Stimulated activated CD4-positive, alpha-beta T cell treated with anti-CD3 and anti-CD28 coated beads, Interleukin-2, amount 100 ng/mL, for 24 hours (primary cell): ENCODE measurements at places on chromosomes 6 and 20.

DNA sequence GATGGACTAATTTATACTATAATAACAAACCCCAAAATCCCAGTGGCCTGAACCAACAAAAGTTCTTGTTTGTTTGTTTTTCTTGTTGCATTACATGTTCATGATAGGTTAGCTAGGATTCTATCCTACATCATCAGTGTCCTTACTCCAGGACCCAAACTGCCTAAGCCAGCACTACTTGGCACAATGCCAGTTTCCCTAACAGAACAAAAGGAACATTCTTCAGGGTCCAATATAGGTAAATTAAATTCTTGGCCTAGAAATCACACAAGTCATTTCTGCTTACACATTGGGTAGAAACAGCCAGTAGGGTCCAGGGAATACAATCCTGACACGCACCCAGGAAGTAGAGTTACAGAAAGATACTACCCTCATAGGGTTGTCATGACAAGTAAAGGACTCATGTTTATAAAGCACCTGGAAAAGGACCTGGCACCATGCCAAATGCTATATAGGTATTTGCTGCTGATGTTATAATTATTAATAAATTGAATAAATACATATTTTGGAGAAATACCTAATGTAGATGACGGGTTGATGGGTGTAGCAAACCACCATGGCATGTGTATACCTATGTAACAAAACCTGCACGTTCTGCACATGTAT, 38.8 kb downstream of the RCAN2 start:
- no peak for DNase-seq

DNA sequence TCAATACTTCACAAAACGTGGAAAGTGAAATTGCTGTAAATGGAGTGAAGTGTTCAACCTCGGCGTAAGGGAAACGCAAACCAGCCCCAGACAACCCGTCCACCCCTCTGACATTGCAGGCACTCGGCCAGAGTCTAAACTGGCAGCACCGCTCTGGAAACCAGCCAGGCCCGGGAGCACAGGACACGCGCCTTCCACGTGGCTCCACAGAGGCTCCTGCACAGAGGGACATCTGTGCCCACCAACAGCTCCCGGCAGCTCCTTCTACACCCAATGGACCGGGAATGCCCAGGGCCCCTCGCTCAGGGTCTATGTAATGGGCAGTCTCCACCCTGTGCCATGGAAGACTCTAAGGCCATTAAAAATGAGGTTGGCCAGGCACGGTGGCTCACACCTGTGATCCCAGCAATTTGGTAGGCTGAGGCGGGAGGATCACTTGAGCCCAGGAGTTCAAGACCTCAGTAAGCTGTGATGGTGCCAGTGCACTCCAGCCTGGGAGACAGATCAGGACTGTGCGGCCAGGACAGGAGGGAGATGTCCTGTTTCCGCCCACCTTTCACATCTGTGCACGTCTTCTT, 3.4 kb upstream of the HELZ2 start:
- DNase-seq, result no peak

- no peak for DNase-seq
Measured at GRCh38 chr6:156718647-156719394, 58.4 kb upstream of the ARID1B start.

GRCh38 chr20:32326504-32326845, 31.7 kb upstream of the ASXL1 start:
- no peak for DNase-seq

GRCh38 chr6:15500078-15500740, 162.6 kb downstream of the DTNBP1 start:
- no peak for DNase-seq
